MCF 10A (cell line): ENCODE measurements at places on chromosomes 1 and 21. TPM values are rescaled to one million over a fixed set of nuclear protein-coding genes. Genes with fewer than 3 reads are reported as not detected.
A peak's percentile ranks its signal among the peaks of the same experiment; 100 is the strongest.

The CR1 gene
- not detected in 2 replicates for total RNA-seq

DNA sequence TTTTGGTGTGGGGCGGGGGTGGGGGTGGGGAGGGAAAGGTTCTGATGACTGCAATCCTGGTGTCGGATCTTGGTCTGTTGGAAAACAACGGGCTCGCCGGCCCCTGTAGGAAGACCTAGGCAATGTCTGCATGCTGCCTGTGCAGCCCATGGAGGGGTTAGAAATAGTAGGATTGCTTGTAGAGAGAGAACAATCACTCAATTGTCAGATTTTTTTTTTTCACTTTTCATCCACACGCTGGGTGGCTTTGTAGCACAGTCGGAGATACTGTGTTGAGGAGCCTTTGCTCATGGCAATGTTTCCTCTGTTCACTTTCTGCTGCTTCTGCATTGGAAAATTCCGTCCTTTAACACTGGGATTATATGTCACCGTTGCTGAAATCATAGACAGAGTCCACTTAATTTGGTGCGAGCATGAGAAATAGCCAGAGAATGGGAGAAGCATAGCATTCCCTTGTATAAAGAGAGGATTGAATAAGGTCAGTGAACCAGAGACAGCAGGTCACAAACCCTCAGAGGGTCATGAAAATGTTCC is 107.5 kb downstream of the MRPS6 start:
- DNase-seq: no peak

DNA sequence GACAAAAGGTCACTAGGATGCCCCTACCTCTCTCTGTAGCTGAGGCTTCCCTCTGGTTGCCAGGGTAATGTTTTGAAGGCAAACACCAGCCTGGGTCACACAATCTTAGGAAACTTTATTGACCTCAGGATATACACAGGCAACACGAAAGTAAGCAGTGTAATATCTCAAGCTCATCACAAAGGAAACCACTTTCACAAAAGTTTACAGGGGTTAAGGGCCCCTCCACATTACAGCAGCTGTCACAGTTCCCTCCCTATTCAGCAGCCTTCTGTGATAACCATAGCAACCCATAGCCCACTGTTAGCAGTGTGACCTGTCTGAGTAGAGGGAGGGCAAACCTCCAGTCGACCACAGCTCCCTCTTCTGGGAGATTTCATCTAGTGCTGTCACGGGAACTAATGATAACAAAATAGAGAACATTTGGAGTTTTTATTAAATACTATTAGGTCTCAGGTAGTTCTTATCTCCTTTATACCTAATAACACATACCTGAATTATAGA is 149.8 kb downstream of the PTPRC start:
- no peak for DNase-seq

- DNase-seq: no peak
Measured at GRCh38 chr1:240965581-240966091, 353.7 kb upstream of the GREM2 start.

DNA sequence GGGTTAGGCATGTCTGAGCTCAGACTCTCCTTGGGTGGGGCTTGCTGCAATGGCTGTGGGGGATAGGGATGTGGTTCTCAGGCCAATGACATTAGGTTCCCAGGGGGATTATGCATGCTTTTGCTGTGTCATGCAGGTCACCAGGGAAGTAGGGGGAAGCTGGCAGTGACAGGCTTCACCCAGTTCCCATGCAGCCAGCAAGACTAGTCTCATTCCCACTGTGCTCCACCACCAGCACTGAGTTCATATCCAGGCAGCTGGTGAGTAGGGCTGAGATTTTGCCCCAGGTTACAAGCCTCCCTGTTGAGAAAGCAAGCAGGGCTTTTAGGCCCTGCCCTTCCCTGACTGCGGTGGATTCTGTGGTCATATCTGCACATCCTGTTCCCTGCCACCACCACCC is 32.1 kb upstream of the PLA2G5 start:
- peak; percentile 27 for DNase-seq

GRCh38 chr1:59394706-59395425 is 98.0 kb downstream of the FGGY start:
- no peak for DNase-seq
